AG09319 (cell line): ENCODE measurements at places on chromosomes 16 and 17.

GRCh38 chr17:17025621-17026020 is 16.6 kb upstream of the MPRIP start:
- DNase-seq: no peak

DNA sequence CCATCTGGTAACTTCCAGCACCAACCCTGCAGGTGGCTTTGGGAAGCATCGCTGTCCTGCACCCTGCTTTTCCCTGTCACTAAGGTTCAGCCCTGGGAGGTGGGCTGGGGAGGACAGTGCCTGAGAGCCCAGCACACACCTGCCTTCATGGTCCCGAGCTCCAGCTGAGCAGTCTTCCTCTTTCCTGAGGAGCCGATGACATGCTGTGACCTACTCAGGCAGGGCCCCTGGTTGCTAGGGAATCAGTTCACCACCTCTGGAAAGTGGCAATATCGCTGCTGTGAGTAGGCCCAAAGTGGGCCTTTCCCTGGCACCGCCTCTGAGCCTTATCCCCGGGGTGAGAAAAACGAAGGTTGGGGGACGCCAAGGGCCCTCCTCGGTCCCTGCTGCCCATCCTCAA is 17.9 kb downstream of the ST3GAL2 start:
- DNase-seq: no peak

- DNase-seq: no peak
These were observed 377.0 kb upstream of the TNRC6C start for GRCh38 chr17:77581480-77581879.

DNA sequence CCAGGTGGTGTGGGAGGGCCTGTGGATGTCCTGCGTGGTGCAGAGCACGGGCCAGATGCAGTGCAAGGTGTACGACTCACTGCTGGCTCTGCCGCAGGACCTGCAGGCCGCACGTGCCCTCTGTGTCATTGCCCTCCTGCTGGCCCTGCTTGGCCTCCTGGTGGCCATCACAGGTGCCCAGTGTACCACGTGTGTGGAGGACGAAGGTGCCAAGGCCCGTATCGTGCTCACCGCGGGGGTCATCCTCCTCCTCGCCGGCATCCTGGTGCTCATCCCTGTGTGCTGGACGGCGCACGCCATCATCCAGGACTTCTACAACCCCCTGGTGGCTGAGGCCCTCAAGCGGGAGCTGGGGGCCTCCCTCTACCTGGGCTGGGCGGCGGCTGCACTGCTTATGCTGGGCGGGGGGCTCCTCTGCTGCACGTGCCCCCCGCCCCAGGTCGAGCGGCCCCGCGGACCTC is 798 bp downstream of the CLDN9 start:
- DNase-seq: no peak

DNA sequence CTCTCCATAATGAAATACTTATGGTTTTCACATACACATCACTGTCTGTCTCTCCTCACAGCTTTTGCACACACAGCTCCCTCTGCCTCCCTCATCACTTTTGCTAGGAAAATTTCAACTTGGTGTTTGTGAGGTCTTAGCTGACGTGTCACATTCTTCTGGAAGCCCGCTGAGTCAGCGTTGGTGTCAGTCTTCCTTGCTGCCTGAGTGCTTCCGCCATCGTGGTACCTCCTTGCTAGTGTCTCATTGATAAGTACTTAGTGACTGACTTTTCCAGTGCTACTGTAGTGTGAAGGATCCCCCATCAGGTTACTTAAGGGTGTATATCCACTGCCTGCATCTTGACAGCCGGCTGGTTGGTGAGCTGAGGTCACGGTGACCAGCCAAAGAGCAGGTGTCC is 33.5 kb downstream of the CA10 start:
- no peak for DNase-seq
